Kidney (tissue), 22 donors: ENCODE measurements at places on chromosomes 2 and 18. TPM values are rescaled to one million over a fixed set of nuclear protein-coding genes. Genes with fewer than 3 reads are reported as not detected.

DNA sequence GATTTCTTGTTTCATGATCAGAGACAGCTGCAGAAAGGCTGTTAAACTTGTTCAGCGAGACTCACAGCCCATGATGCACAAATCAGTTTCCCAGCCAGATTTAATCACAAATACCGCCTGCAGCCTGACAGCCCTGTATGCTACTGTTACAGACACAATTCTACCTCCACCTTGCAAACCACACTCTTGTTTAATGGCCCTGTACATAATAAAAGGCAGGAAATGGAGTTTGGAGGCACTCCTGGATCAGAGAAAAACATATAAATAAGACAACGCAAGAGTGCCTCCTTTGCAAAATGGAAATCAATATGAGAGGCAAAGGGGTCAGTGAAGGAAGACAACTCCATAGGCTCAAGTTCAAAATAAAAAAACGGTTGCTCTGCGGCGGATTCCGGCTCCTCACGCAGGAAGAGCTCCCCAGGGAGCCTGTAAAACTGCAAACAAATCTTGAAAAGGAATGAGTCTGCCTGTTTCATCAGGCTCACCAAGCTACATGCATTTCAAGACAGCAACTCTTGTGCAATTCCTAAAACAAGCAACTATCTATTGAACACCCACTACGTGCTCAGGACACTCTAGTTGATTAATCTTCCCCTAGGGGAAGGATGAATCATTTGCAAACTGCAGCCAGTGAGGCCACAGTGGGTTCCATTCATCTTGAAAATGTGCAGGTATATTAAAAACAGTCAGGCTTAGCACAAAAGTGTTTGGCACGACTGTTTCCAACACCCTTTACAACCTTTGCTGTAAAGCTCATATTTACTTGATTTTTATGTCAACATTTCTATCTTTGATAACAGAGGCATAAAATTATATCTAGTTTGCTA lies 37.5 kb downstream of the TBC1D8 start:
- peak; percentile 88 for DNase-seq

- DNase-seq = no peak
Observed at GRCh38 chr2:50957896-50958295, 74.0 kb downstream of the NRXN1 start.

DNA sequence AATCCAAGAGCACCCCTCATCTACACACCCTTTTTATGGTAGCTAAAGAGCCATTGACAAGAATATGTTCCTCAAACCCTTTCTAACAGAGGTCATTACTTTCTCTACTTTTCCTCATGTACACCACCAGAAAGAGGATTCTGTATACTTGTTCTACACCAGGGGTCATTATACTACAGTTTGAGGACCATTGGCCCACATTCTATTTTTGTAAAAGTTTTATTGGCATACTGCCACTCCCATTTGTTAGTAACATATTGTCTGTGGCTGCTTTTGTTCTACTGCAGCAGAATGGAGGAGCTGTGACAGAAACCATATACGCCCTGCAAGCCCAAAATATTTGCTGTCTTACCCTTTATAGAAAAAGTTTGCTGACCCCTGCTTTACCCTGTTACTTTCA lies 14.3 kb downstream of the HTR2B start:
- DNase-seq = no peak

PFN4 gene
- 2.1 TPM for polyA plus RNA-seq

- no peak for DNase-seq
Observed at GRCh38 chr2:168089200-168089599, 158.2 kb downstream of the STK39 start.

DNA sequence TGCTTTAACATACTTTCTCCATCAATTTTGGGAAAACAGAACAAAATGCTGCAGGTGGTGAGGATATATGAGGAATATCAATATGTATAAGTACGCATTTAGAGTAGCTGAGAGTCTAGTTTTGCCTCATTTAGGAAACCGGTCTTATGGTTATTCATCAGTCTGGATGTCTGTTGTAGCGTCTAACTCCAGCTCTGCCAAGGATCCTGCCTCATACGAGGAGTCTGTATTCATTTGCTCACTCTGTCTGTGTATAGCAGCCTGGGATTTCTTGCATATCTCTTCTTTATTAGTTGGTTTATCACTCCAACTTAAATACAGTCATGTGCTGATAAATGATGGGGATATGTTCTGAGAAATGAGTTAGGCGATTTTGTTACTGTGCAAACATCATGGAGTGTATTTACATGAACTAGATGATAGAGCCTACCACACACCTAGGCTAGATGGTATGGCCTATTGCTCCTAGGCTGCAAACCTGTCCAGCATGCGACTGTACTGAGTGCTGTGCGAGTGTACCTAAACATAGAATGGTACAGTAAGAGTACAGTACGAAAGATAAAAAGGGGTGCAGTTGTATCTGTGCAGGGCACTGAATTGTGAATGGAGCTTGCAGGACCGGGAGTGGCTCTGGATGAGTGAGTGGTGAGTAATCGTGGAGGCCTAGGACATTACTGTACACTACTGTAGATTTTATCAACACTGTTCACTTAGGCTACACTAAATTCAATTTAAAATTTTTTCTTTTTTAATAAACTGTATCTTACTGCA lies 148.1 kb downstream of the ZNF407 start:
- no peak for DNase-seq

DNA sequence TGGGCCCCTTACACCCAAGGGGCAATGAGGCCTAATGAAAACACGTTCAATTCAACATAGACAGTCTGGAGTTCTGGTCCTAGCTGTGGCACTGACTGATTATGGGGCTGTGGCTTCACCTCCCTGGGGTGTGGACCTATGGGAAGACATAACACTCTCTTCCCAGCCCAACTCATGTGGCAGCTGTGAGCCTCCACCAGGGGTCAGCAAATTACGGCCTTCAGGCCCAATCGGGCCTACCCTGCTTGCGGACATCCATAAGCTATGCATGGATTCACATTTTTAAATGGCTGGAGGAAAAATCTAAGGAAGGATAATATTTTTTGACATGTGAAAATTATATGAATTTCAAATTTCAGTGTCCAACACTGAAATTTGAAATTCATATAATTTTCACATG lies 101.3 kb downstream of the LOXHD1 start:
- peak; percentile 11 for DNase-seq

DNA sequence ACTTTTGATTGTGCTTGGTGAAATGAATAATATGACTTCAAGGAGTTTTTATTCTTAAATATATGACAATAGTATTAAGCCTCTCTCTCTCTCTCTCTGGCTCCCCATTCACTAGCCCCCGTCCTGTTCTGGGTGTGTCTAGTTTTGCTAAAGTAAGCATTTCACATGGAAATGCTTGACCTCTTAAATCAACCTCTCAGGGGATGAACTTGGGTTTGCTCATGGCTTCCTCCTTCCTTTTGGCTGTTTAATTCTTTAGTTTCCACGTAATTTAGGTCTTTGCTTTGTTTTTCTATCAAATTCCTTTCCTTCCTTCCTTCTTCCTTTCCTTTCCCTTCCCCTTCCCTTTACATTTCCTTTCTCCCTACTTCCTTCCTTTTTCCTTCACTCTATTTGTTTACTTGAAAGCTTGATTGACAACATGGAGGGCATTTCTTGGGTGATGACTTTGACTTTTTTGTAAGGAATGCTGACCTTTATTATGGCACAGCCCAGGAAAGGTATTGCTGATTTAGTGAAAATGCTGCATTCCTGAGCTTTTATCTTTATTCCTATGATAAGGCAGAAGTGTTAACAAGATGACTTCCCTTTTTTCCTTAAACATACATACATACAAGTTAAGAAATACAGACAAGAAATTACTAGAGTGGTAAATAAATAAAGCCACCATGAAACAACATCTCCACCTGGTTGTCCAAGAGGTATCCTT lies 3.6 kb downstream of the DPP4 start:
- DNase-seq = no peak

- DNase-seq = no peak
Observed at GRCh38 chr2:44578471-44579093, 216.8 kb downstream of the CAMKMT start.

CYS1 gene
- 276 TPM for polyA plus RNA-seq

GRCh38 chr18:38174594-38174993 lies 609.0 kb upstream of the CELF4 start:
- no peak for DNase-seq

MOCOS gene
- polyA plus RNA-seq = 1.1 TPM

DNA sequence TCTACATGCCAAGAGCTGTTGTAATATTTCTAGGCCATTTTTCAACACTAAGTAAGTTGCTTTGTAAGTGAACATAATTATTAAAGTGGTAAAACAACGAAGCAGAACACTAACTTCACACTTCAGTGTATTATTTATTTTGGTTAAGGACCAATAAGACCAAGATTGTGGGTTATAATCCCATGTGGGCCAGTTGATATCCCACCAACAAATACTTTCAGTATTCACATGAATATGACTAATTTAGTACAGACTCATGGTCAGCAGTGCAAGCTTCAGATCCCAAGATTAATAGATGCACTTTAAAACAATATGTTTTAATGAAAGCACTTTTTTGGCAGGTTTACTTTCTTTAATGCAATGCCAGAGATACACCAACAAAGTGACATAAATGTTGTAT lies 154.3 kb downstream of the LCLAT1 start:
- DNase-seq = no peak

ZBTB7C gene
- polyA plus RNA-seq = 1.8 TPM

GRCh38 chr2:75431763-75432162 lies 129.0 kb downstream of the EVA1A start:
- DNase-seq = peak; percentile 56

LCT gene
- polyA plus RNA-seq = 0.19 TPM
